ENCODE measurements at places on chromosomes 3 and 15.

DNA sequence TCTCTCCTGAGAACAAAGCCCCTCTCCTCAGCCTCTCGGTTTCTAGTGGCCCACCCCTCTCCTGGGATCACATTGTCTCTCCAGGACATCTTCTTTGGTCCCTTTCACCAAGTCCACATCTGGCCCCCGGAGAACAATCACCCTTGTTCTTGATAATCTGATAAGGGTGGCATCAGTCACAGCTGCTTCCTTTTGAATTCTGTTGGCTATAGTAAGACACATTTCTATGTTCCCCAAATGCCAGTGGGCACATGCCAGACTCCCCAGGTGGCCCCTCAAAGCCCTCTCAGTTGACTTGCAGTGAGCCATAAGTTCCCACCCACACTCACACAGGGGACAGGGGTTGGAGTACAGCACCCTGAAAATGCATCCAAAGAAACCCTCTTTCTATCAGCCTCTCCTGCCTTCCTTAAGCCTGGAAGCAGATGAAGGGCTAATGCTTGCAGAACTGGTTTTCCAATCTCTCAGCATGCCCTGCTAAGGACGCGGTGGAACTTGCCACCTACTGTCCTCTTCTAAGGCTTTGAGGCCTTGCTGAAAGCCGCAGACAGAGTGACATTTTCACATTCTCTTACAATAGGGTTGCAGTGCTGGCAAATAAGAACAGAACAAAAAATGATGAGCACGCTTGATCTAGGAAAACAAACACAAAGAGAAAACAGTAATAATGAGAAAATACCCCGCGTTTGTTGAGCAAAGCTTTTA lies 101.3 kb upstream of the SLCO3A1 start:
- DNase-seq: no peak

DNA sequence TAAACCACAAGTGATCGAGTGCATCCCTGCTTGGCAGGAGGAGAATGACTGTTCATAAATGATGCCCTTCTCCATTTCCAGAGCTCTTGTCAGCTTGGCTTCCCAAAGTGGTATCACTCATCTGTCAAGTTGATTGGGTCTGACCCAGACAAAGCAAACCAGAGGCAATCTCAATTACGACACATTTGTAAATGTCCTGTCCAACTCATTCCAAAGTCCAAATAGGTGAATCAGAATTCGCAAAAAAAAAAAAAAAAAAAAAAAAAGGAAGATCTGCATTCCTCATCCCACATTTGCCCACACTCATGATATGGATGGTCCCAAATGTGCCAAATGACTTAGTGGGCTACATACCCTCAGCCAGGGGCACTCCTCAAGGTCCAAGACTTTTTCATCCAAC lies 91.9 kb downstream of the LRRC3B start:
- DNase-seq: no peak

GRCh38 chr15:100264994-100265640 lies 76.7 kb downstream of the ADAMTS17 start:
- DNase-seq: no peak

DNA sequence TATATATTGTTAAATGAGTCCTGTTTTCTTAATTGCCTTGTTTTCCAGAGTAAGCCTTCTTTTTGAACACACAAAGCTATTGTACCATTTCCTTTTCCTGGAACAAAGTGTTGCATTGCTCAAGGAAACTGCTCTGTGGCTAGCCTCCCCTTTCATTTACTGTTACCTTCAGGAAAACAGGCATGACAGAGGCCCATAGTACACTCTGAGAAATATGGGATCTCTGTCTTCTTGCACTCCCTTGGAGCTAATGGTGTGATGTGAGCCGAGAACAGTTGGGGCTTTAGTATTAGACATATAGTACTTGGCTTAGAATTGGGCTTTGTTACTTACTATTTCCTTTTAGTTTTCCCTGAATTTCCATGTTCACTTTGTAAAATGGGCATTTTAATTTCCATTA lies 193.7 kb downstream of the GHSR start:
- no peak for DNase-seq

DNA sequence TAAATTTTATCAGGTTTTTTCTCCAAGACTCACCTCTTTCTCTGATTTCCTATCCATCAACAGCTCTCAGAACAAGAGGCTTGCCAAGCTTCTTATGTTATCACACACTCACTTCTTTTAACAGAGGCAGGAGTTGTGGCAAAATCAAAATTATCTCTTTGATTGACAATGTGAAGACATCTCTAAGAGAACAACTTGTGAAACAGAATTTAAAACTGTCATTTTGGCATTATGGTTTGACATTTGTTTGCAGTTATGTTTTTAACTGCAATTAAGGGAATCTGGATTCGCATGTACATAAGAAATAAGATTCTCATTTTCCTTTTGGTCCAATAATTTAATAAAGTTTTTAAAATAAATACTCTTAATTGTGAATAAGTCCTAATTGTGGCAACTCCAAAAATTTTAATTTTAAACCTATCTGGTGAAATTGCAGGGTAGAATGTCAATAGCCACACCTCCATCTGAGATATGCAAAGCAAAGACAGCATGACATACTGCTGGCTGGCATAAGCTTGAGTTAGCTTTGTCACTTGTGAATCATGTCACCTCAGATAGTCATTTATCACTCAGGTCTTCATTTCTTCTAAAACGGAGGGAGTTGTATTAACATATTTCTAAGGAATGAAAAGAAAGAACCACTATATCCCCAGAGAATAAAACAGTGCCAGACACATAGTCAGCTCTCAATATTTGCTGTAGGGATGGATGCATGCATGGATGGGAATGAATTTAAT lies 158.6 kb downstream of the CCNL1 start:
- no peak for DNase-seq

DNA sequence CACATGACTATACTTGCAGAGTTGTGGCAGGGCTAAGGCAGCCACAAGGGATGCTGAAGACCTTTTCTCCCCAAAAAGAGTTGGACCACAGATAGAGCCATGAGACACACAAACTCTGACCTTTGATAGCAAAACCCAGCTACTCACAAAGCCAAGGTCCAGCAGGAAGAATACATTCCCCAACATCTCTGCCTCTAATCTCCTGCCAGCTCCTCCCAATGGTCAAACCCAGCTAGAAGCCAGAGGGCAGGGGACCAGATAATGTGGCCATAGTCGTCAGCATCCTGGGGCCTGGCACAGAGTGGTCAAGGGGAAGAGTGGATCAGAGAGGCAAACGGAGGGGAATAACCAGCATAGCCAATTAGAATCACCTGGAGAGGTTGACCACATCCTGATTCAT lies 28.2 kb downstream of the SLC6A1 start:
- no peak for DNase-seq

DNA sequence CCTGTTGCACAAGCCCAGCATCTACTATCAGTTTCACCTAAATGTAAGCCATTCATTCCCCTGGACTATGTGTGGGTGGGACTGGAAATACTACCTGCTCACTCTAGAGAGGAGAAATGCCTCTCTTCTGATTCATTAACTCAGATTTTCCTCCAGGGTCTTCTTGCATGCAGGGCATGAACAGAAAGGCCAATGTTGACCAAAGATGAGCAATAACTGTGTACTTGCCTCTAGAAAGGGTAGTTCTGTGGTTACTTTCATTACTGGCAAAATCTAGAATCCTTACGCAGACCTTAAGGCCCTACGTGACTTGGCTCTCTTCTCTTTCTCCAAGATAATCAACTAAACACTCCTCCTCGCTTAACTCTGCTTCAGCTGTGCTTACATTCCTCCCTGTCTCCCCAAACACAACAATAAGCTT lies 81.4 kb upstream of the PSMD6 start:
- no peak for DNase-seq

DNA sequence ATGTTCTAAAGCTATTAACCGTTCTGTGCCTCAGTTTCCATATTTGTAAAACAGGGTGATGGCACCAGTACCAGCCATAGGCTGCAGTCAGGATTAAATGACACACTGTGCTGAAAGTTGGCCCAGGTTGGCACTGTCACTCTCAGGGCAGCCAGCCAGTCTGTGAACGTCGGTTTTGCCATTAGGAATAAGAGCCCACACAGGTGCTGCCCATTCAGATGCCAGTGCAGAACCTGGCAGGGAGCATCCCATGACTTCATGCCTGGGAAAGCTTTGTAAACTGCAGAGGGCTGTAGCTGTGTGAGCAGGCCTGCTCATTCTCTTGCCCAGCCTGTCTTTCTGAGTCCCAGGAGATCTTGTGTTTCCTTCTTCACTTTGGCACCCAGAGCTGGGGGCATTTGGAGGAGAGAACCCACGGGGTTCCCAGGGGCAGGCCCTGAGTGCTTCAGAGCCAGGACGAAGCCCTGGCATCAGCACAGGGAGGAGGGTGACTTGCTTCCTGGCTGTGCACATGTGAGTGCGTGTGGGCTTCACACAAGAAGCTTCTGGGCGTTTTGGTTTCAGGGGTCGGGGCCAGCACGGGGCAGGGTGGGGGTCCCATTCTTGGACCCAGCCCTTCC lies 46.9 kb downstream of the ZNF710 start:
- no peak for DNase-seq

- DNase-seq: no peak
These were observed 1246.5 kb downstream of the OTOL1 start for GRCh38 chr3:162743091-162743490.

DNA sequence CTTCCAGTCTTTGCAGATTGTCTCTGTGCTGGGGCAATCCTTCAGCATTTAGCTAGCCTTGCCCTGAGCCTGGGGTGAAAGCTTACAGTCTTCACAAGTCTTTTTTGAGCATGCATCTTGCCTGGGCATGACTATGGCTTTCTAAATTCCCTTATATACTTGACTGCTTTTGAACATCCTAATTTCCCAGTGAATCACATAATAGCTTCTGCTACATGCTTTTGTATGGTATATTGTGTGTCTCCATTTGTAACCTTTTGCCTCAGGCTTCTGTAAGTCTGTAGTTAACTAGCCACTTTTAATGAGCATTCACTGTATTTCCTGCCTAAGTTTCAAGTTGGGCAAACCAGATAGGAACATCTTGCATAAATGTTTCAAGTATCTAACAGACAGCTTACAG lies 76.8 kb downstream of the CHCHD4 start:
- DNase-seq: no peak

DNA sequence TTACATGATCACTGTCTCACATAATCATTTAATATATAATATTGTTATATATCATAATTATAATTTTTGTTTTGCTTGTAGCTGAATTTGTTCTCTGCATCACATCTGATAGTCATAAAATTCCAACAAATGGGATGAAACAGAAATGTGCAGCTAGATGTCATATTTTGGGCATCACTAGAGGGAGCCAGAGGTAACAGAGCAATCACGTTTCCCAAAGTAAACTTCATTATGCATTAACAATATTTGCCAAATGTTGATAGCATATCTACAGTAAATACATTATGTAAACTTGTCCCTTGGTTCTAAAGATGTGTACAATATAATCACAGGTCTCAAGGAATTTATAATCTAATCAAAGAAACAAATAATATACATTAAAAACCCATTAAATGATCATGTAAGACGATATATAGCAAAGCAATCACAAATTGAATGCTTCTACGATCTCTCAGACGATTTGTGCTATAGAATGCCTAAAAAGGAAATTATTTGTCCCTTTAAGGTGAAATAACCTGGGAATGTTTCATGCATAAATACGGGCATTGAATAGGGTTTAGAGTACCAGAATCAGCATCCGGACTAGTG lies 234.2 kb upstream of the MCTP2 start:
- DNase-seq: no peak

- no peak for DNase-seq
These were observed 244.5 kb upstream of the STT3B start for GRCh38 chr3:31288224-31288623.

GRCh38 chr15:35145336-35145735 lies 60.2 kb upstream of the NANOGP8 start:
- no peak for DNase-seq

DNA sequence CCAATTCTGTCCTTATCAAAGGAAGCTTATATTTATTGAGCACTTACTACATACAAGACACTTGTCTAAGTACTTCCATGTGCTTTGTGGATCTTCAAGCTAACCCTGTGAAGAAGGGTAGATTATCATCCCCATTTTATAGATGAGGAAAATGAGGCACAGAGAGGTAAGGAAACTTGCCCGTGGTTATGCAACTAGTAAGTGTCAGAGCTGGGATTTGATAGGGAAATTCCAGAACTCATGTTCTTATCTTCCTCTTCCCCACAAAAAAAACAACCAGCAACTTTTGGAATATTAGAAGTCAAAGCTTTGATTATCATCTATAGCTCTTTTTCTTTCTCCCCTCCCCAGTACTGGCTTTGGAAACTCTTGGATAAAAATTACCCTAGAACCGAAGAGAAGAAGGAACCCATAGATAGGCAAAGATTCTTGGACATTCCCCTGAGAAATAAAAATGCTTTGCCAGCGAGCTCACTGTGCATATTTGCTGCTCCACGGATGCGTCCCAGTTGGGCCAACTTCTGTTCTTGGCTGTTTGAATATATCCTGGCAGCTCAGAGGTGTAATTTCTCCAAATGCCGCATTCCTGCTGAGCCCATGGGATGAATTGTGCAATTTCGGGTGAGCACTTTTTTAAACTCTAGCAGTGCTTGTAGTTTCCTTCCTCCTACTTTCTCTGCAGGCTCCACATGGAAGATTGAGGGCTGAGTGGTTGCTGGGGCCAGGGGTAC lies 591.5 kb upstream of the CFAP20DC start:
- no peak for DNase-seq

DNA sequence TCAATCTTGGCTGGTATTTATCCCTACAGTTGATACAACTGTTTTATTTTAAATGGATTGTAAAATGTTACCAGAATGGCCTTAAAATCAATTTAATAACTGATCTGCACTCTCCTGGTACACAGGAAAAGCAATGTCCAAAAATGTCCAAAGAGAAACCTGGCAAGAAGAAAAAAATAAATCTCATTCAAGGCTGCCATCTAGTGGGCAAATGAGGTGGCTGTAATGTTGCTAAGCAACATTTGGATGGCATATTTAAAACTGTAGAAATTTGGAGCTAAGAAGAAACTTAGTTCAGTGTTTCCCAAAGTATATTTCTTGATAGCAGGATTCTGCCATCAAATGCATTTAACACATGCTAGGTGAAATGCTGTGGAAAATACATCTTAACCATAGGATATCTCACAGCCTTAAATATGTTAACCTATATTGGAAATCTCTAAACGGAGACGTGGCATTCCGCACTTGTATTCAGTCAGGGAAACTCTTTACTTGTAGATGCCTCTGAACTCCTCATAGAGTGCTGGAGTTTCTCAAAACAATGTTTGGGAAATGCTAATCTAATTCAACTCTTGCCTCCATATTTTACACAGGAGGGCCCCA lies 216.8 kb downstream of the ERC2 start:
- no peak for DNase-seq

- DNase-seq: no peak
These were observed 747 bp downstream of the SORD start for GRCh38 chr15:45023659-45024225.

DNA sequence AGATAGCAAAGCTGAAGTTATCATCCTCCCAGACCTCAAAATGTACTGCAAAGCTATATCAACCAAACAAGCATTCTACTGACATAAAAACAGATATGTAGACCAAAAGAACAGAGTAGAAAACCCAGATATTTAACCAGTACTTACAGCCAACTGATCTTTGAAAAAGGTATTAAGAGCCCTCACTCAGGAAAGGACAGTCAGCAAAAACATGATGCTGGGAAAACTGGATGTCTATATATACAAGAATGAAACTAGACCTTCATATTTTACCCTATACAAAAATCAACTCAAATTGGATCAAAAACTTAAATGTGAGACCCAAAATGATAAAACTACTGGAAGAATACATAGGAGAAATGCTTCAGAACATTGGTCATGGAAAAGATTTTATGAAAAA lies 87.5 kb upstream of the MME start:
- DNase-seq: no peak

- no peak for DNase-seq
These were observed 75.1 kb downstream of the MOBP start for GRCh38 chr3:39542588-39542988.

- no peak for DNase-seq
These were observed 62.7 kb downstream of the DGKG start for GRCh38 chr3:186299327-186299726.

Data from activated CD8-positive, alpha-beta memory T cell treated with anti-CD3 and anti-CD28 coated beads for 1 hour (primary cell).